ENCODE measurements at places on chromosomes 4 and X.

- DNase-seq: no peak
Measured at GRCh38 chr4:73868206-73869129, 725 bp upstream of the CXCL1 start.

DNA sequence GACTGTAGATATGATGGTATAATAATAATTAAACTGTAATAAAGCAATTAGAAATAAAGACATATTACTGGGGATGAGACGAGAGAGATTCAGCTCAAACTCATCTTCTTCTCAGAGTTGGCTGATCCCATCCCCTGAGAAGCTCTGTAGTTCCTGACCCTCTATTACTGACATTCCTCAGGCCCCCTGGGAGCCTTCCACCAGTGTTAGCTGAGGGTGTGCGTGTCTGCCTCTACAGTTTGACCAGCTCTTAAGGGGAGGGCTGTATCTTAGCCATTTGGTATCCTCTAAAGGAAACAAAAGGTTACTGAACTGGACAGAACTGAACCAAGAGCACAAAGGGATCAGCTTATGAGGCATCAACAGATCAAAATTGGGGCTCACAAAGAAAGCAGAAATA lies 11.2 kb downstream of the FHDC1 start:
- DNase-seq: no peak

- DNase-seq: no peak
Measured at GRCh38 chr4:150619042-150619441, 37.1 kb downstream of the MAB21L2 start.

GRCh38 chrX:30620980-30621618 lies 32.1 kb upstream of the GK start:
- no peak for DNase-seq

DNA sequence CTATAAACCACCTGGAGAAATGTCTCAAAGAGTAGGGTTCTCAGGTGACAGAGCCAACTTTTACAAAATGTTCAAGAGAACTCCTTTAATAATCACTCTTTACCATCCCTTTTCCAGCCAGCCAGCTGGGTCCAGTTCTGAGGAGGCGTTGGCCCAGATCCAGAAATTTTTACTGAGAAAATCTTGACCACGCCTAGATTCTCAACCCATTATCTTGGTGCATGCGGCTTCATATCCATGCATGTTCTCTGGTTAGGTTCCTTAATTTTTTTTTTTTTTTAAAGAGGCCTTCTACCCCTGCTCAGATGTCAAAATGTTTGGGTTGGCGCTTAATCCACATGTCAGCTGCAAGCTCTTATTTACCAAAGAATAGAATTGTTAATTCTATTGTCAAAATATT lies 12.0 kb upstream of the MAP7D2 start:
- no peak for DNase-seq

DNA sequence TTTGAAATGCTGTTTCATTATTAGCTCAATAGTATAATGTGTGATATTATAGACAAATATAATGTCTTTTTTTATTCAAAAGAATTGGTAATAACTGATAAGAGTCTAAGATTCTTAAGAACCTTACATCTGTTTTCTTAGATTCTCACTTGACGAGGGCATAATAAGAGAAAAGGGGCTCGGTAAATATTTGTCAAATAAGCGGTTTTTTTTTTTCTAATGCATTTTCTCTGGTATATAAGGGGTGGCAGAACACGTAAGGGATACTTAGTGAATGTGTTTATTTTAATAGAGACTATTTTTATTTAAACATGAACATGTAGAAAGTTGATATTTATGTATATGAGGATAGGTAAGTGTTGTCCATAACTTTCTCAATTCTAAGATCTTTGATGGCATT lies 200.6 kb downstream of the RAPGEF2 start:
- no peak for DNase-seq

- no peak for DNase-seq
Measured at GRCh38 chr4:97643179-97643578, 500.1 kb downstream of the STPG2 start.

GRCh38 chr4:21879187-21879586 lies 69.4 kb downstream of the KCNIP4 start:
- no peak for DNase-seq

DNA sequence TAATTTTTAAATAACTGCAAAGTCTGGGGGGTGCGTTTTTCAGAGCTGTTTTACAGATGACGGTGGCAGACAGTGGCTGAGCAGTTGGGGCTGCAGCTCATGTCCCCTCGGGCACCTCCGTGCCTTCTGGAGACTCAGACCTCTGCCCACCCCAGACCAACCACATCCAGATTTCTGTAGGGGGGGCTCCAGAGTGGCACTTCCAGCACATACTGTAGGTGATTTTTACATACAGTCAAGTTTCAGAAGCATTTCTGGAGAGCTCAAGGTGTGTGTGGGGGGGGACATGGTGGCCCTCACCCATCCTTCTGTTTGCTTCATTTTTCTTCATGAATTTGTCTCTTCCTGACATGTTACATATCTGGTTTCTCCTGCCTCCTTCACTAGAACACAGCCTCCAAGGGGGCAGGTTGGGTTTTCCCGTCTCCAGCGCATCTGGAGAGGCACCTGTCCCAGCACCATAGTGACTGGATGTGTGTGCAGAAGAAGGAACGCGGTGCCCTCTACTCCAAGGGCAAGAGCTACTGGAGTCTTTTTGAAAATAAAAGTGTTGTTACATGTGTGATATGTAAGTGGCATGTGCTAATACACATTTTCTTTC lies 37.5 kb downstream of the TMEM271 start:
- no peak for DNase-seq

- DNase-seq: peak; percentile 38
Measured at GRCh38 chr4:180407275-180407885, 1835.8 kb upstream of the TENM3 start.

GRCh38 chr4:155881555-155881954 lies 15.5 kb upstream of the ASIC5 start:
- DNase-seq: no peak

DNA sequence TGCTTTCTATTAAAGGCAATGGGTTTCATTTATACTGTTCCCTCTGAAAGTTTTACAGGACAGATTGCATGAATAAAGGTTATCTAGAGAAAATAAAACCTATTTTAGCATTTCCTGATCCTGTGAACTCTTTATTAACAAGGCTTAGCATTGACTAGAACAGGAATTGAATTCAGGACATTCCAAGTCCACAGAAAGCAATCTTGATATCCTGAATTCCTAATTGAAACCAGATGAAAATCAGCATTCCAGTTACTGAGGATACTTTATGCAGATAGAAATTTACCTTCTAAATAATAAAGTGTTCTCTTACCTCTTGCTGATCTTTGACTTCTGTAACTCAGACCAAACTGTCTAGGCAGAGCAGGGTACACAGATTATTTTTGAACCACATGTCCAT lies 151.4 kb downstream of the ZNF518B start:
- no peak for DNase-seq

- DNase-seq: no peak
Measured at GRCh38 chr4:183843248-183843671, 61.8 kb upstream of the STOX2 start.

- DNase-seq: no peak
Measured at GRCh38 chr4:169040559-169041261, 30.7 kb upstream of the CBR4 start.

- no peak for DNase-seq
Measured at GRCh38 chr4:99402765-99403164, 32.4 kb downstream of the ADH7 start.

- DNase-seq: no peak
Measured at GRCh38 chr4:102299354-102300107, 45.8 kb downstream of the SLC39A8 start.

GRCh38 chrX:31099536-31100090 lies 27.8 kb upstream of the FTHL17 start:
- DNase-seq: no peak

- no peak for DNase-seq
Measured at GRCh38 chr4:187826725-187827124, 168.8 kb upstream of the ZFP42 start.

DNA sequence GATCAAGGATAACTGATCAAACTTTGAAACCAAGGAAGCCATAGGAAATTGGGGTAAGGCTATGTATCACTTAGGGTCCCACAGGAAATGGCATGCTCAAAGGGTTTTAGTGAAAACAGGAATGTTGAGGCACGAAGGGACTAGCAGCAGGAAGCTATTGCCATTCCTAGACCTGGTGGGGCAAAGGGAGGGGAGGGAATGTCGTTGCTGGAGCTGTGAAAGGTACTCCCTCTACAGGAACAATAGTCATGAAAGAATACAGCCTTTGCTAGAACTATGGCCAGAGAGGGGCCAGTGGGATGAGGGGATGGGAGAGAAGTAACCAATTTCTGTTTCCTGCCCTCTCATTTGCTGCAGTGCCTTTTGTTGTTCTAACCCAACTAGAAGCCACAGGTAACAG lies 11.9 kb downstream of the REPS2 start:
- no peak for DNase-seq

- no peak for DNase-seq
Measured at GRCh38 chrX:130726661-130727060, 176.3 kb downstream of the ENOX2 start.

DNA sequence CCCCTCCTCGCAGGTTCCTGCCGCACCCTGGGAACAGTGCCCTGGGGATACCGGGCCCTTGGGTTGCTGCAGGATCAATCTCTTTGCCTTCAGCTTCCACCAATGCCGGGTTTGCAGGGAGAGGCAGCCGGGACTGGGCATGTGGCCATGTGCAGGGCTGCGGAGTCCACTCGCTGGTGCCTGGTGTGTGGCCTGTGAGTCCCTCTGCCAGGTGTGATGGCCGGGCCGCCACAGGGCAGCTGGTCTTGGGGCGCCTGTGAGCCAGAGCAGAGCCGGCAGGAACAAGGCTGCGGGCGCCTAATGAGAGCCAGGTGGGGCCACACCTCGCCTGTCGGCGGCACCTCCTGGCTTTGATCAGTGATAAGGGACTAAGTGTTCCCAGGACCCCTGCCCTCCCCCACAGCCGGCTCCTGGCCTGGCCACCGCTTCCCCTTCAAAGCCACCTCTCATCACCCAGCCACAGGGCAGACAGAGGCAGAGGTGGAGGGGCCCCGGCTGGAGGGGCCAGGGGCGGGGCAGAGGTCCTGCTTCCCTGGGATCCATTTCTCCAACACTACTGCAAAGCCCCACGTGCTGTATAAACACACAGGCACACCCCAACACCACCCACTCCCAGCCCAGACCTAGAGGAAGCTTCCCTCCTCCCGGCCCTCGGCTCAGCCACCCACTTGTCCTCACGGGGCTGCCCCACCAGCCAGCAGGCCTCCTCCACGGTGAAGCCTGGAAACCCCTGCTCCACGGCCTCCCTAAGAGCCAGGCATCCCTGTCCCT lies 132.7 kb downstream of the CPZ start:
- DNase-seq: no peak

DNA sequence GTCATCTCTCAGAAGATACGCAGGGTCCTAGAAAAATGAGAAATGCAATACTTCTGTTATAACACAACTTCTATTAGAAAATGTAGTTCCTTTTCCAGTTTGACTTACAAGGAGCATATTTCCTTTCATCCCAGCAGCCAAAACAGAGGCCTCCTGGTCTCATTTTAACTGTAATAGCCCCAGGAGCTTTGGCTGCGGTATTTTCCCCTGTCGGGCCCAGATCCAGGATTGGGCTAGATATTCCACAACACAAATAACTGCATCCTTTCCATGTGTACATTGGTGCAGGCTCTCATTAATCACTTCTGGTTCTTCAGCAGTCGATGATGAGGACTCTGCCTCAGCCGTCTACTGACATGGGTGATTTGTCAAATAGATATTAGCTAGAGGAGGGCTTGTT lies 166.1 kb downstream of the TENM3 start:
- no peak for DNase-seq

- DNase-seq: no peak
Measured at GRCh38 chrX:86103061-86103460, 45.2 kb upstream of the DACH2 start.

- no peak for DNase-seq
Measured at GRCh38 chr4:41044165-41044564, 170.2 kb downstream of the APBB2 start.
